Nephron progenitor cell (in vitro differentiated cells): ENCODE measurements at places on chromosomes 3 and 15.

DNA sequence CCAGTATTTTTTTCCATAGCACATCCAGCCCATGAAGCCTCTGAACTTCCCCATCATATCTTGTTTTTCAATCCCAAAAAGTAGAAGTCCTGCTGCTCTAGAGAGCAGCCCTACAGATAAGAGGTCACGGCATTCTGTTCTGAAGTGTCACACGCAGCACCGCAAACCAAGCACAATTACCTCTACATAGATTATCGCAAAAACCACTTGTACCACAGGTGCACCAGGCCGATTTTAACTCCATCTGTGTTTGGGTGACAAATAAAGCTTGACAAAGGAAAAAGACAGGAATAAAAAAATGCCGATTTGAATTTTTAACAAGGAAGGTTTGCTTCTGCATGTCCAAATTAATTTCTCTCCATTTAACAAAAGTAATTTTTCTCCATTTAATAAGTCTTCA lies 113.7 kb downstream of the MYO5A start:
- no peak for DNase-seq

DNA sequence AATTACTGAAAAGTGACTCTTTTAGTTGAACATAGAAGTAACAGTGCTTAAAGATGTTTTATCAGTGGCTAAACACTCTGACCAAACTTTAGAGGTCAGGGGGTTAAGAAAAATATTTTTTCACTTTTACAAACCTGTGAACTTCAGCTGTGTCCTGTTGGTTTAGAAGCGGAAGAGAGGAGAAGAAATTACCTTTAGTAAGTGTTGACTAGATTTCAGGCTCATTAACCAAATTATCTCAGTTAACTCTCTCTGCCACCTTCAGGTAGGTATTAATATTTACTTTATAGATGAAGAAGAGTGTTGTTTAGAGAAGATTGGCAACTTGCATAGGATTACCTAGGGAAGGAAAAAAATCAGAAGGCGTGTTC lies 151.9 kb upstream of the CMC1 start:
- DNase-seq, result no peak

DNA sequence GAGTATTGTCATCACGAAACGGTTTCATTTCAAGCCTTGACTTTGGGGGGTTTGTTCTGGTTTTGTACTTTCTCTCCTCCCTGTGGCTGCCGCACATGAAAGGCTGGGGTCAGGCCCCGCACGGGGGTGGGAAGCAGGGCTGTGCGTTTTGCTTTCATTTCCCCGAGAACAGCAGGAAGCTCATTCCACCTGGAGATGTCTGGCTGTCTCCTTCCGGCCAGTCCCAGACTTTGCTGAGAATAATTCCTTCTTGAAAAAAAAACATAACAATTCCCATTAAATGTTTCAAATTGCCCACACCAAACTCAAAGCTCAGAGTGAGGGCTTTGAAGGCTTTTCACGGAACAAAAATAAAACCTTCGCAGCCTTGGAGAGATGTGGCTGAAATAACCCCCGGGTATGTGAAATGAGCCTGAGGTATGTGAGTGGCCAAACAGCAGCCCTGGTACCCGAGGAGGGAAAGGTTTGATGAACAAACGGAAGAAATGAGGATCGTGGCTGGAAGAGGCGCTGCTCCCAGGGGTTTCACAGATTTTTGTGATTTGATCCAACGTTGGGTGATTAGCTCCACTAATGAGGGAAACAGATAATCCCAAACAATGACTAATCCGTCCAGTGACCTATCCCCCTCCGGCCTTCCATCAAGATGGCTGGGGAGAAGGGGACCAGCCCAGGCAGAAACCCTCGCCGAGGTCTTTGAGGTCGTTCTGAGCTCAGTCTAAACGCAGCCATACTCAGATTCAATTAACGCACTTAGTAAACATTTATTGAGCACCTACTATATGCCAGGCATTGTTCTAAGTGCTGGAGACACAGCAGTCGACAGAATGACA lies 126.9 kb upstream of the MEF2A start:
- DNase-seq, result no peak

DNA sequence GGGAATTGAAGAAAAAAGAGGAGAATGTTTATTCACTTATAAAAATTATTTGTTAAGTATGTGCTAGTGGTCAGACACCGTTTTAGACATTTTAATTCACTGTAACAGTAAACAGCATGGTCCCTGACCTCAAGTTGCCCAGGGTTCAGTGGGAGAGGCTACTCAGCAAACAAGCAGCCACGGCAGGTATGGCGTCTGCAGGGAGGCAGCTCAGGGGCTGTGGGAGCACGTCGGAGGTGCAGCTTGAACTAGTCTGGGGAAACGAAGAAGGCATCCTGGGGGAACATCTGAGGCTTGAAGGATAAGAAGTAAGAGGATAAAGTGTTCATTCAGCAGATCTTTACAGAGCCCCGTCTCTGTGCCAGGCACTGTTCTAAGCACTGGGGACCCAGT lies 66.0 kb downstream of the CRTC3 start:
- DNase-seq, result no peak

DNA sequence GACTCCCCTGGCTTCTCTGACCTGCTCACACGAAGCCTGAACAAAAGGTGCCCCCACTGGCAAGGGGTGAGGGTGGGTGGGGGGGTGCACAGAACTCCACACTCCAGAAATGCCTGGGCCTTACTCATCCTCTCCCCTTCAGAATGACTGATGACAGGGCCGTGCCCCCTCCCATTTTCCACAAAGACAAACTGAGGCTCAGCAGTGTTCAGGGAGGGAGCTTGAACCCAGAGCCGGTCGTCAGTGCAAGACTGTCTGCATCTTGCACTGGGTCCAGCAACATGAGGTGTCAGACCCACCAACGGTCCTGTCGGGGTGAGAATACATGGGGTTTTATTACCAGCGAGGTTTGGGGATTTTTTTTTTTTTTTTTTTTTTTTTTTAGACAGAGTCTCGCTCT lies 15.3 kb downstream of the IGDCC3 start:
- no peak for DNase-seq

DNA sequence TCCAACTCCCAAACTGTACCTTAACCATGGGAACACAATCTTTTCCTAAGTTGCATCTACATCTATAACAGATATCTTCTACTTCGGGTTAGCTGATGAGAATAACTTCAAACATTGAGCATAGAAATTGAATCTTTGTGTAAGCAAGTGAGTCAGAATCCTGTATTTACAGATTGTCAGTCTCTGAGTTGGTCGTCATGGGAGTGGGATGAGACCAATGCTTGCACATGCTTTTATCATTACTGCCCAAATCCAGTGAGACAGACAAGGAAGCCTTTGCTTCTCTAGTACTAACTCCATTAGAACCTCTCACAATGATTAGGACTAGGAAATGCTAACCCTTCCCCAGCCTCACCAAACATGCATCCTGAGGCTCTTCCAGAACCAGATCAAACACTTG lies 587.1 kb upstream of the ZNF717 start:
- DNase-seq, result no peak

DNA sequence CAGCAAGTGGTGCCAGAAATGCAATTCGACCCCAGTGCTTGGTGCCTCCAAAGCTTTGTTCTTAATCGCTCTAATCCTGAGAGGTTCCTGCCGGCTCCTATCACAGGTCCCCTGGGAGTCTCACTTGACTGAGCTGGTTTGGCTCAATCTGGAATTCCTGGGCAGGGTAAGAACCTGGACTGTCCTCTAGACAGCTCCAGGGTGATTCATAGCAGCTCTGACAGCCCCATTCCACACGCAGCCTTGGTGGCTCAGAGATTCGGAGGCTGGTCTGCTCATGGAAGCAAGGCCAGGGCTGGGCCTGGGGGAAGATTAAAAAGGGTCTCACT lies 37.9 kb downstream of the MYO5C start:
- peak; percentile 53 for DNase-seq

DNA sequence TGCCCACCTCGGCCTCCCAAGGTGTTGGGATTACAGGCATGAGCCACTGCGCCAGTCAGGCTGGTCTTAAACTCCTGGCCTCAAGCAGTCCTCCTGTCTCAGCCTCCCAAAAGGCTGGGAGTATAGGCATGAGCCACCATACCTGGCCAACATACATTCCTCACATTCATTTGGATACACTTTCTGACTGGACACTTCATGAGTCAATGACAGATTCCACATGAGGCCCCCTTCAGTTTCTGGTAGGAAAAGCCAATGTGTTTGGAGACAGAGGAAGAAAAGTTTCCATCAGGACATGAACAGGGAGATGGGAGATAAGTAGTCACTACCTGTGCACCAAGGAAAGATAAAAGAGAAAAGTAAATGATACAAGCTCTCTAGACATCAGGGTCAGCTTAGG lies 49.4 kb upstream of the GSK3B start:
- DNase-seq, result no peak

- DNase-seq, result no peak
Observed at GRCh38 chr3:151867666-151868065, 5.8 kb upstream of the SUCNR1 start.

GRCh38 chr3:48560648-48561018 lies 2.9 kb downstream of the UCN2 start:
- DNase-seq, result peak; percentile 45

- DNase-seq, result no peak
Observed at GRCh38 chr15:82802497-82802896, 3.4 kb downstream of the FSD2 start.

- DNase-seq, result no peak
Observed at GRCh38 chr3:1183320-1184048, 90.7 kb downstream of the CNTN6 start.

DNA sequence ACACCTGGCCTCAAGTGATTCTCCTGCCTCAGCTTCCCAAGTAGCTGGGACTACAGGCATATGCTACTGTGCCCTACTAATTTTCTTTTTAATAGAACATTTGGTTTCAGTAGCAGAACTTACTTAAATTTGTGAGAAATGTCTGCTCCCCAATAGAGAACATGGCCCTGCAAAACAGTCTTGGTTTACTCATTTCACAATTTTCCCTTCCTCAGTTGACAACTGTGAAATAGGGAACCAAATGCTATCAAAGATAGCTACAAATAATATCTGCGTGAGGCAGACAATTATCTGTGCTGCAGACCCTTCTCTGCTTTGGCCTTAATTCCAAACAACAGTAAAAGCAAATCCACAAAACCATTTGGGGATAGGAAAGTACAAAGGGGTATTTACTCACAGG lies 22.6 kb downstream of the METTL6 start:
- DNase-seq, result no peak

- no peak for DNase-seq
Observed at GRCh38 chr3:4531478-4532025, 38.4 kb downstream of the ITPR1 start.

- no peak for DNase-seq
Observed at GRCh38 chr3:10968401-10968800, 24.1 kb upstream of the SLC6A1 start.

DNA sequence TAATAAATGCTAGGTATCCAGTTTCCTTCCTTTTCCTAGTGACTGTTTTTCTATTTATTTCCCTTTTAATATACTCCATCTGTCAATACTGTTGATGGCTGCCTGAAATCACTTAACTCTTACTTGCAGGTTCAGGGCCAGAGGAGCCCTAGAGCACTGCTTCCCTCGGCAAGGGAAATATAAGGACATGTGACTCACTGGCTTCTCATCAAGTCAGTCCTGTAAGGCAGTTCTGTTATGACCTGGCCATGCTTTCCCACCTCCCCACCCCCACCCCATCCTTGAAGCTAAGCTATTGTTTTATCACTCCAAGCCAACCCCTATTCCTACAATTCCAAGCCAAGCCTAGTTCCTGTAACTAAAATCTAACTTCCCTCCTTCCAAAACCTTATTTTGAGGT lies 800.7 kb downstream of the ROBO1 start:
- DNase-seq, result no peak

DNA sequence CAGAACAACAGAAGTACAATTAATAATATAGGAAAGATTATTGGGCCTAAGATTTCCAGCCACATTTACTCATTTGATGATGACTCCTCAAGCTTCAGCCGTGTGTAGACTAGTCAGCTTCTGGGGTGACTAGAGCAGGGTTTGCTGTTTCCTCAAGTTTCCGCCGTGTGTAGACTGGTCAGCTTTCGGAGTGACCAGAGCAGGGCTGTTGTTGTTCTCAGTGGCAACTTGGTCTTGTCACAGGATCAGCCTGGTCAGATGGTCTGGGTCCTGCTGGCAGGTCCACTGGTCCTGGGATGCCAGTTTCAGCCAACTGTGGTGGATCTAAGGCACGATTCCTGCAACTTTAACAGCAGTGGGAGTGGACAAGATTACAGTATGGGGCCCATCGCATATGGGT lies 21.8 kb upstream of the NOX5 start:
- DNase-seq, result no peak

DNA sequence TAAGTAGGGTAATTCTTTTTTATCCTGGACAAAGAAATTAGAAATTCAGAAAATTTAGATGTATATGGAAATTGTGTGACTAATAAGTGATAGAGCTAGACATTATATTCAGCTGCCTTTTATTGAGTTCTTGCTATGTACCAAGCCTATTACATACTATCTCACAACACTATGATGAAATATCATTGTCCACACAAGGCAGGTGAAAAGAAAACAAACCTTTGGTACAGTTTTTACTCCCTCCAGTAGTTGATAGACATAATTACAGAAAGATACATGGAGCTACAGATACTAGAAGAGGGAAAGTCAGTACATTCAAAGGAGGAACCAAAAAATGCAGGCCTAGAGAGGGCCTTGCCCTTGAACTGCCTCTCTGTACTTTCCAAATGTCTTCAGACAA lies 4.8 kb downstream of the IQCH start:
- no peak for DNase-seq

DNA sequence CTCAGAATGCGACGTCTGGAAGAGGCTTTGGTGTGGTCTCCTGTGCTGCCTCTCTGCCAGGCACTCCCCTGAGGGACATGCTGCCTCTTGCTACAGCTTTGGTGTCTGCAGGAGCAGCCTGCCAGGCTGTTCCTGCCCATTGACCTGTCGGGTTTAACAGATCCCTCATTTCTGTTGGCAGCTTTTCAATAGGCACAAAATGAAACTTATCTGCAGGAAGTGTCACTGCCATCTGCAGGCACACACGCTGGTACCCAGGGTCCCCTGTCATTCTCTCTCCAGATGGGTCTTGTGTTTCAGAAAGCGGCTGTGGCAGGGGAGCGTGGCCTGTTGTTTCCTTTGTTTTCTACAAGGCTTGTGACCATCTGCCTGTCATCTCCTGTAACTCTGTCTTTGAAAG lies 328.3 kb upstream of the CHRM5 start:
- no peak for DNase-seq

GRCh38 chr3:49805367-49805782 lies 2.3 kb downstream of the INKA1 start:
- no peak for DNase-seq

DNA sequence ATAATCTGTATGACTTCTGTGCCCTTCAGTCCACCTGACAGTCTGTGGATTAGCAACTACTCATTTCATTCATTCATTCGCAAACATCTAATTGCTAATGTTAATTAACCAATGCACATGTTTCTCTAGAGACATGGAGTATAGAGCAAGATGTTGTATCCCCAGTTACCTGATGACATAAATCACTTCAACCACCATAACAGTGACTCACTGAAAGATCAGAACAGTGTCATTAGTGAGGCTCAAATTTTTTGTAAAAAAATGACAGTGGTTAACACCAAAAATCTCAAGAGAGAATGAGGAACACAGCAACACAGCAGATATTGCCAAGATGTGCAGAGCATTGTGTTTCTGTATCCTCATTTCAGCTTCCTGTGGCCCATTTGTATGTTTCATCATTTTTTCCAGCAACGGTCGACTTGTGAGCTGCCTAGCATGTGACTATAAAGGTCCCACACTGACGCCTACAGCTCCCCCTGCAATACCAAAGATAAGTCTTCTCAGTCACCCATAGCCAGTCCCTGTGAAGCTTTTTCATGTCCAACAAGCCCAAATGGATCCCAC lies 3.7 kb upstream of the PLD1 start:
- no peak for DNase-seq
